Effector memory CD4-positive, alpha-beta T cell (primary cell): ENCODE measurements at places on chromosomes 13 and 19.

- DNase-seq: no peak
Measured at GRCh38 chr13:19764237-19764636, 18.5 kb downstream of the PSPC1 start.

DNA sequence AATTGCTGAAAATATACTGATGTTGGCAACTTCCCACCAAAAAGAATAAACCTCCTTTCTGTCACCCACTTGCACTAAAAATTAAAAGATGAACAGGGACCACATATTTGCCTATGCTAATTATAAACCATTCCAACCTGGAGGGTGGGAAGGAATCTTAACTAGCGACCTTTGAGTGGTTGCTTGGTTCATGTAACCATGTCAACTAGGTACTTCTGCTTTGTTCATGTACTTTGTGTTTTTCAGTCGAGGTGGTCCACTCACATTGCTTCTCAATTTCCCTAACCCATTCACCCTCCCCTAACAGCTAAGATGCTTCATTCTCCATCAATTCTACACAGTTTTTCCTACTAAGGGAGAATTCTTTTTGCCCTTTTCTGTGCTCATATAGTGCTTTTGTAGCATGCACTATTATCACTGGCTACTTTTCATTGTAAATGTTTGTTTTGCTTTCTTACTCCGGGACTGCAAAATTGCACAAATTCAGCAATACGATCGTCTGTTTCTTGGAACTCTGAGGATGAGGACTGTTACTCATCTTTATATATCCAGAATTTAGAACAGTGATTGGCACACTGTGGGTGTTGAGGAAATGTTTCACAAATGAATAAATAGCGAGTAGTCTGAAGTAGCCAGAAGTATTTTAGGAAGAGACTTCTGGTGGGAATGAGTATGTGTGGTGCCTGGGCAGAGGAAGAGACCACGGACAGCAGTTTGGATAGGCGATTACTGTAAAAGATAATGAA is 187.5 kb downstream of the GPC6 start:
- no peak for DNase-seq

- peak; percentile 61 for DNase-seq
Measured at GRCh38 chr19:6632002-6632621, 37.8 kb downstream of the TNFSF14 start.

DNA sequence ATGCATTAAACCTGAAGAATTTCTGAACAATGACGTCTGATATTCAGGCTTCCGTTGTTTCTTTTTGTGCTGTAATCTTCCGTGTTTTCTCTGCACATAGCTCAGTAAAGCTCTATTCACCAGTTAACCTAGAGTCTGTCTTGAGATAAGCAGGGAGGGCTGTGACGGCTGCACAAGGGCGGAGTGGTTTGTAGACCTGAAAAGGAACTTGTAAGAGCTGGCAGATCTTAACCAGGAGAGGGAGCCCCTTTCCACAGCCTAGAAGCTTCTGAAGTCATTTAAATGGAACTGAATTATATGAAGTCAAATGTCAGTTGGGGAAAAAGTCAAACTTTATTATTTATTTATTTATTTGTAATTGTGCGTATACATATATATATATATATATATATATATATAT is 27.5 kb downstream of the DPRX start:
- DNase-seq: no peak

DNA sequence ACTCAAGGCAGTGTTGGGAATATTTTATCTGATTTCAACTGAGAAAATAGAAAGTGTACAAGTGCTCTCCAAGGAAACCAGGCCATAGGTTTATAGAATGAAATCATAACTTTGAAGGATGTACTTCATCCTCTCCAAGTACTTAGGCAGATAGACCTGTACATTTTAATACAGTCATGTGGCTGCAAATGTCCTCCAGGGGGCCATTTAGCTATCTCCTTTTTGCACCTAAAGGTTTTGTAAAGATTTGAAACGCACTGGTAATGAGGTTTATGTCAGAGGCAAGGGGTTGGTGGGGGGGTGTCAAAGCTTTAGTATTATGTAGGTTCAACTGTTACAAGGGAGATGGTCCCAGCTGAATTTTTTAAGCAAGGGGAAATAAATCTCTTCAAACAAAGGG is 364.4 kb downstream of the DCT start:
- no peak for DNase-seq

- no peak for DNase-seq
Measured at GRCh38 chr13:106373304-106373988, 162.0 kb downstream of the EFNB2 start.

DNA sequence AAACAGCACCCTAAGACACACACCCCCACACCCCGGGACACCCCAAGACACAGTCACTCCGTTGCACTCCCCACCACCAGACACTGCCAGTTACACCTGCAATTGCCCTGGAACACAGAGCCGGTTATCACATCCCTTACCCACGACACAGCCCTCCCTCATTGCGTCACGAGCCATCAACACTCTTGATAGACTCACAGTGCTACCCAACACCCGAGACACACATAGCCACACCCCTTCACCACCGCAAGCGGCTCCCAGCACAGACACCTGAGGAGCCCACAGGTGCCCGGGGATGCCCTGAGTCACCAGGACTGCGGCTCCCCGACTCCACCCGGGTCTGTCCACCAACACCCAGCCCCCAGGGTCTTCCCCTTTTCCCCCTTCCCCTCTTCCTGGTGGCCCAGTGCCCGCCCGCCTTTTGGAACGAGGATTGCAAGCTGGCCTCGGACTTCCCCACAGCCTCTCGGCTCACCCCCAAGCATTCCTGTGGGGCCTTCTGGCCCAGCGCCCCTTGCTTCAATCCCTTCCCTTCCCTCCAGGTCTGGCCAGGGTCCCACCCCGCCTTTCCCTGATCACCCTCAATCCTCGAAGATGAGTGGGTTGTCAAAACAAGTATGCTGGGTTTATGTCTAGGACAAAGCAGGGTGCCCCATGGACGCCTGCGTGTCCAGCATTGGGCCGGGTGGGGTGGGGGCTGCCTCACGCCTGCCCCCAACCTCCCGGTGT is 1.7 kb upstream of the PTGER1 start:
- no peak for DNase-seq

GRCh38 chr13:38341149-38341692 is 8.4 kb upstream of the UFM1 start:
- DNase-seq: no peak

DNA sequence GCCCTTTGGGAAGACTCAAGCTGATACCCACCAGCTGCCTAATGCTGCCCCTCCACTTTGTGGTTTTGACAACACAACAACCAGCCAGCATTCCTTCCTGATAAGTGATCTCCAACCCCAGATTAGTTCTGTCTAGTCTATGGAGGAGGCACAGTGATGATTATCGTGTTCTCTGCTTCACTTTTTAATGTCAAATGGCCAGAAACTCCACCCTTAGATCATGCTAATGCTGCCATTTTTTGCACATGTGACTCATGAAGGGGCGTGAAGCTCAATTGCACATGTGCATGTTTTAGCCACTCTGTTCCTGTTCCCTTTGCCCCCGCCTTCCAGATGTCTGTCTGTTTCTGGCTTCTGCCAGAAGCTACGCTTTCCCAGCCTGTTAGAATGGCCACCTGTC is 199.8 kb downstream of the COG6 start:
- DNase-seq: no peak

DNA sequence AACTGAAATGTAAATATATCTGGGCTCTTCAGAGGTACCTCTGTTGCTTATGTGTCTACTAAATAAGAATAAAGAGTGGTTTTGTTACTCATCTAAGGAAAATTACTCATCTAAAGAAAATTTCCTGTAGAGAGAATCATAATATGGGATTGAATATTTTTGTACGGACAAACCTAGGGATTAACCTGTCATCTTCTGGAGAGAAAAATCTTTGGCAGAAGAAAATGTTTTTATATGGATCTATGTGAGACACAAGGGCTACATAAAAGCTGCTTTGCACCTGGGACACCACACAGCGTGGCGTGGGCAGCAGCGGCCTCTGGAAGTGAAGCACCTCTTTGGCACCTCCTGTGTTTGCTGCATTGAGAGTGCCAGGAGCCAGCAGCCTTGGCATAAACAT is 242.9 kb upstream of the DACH1 start:
- no peak for DNase-seq

DNA sequence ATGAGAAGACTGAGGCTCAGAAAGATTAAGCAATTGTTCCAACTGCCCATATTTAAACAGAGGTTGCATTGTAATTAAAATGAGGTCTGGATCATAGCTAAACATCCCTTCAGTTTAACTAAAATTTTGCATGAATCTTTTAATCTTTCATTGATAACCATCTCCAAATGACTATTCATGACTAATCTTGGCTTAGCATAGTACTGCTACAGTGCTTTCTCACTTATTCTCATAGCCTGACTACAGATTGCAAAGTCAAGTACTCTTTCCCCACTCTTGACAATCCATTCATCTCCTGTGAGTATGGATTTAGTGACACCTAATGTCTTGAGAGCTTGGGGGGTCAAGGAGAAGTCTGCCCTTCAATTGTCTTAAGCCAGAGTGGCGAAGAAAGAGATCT is 258.4 kb downstream of the RFC3 start:
- no peak for DNase-seq

DNA sequence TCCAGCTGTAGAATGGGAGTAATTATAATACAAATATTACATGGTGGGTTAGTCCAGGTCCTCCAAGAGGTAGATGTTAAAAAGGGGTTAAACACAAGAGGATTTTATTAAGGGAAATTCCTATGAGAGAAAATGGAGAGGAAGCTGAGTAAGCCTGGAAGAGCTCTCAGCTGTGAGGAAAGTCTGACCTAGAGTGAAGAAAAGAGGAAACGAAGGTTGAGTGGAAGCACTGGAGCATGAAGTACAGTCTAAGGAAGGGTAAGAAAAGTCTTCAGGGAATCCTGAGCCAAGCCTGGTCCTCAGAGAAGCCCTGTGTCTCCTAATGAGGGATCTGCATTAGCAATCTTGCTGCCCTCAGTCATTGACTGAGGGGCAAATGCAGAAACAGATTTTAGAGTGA is 506.2 kb downstream of the GPC5 start:
- DNase-seq: no peak

DNA sequence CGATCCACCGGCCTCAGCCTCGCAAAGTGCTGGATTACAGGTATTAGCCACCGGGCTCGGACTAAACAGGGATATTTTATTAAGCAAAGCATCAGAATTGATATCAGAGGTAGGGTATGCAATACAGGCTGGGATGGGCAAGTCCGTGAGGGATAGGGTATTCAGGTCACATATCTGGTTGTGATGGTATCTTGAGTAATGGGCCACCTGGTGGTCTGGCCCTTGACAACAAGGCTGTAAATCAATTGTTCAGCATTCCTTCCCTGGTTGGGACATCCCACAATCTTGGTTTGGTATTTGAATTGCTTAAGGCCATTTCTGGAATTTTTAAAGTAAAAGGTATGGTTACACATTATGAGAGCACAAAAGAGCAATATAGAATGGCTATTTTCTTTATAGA is 1588.0 kb downstream of the SLITRK1 start:
- DNase-seq: no peak

GRCh38 chr13:68982961-68983619 is 1124.5 kb upstream of the ATXN8OS start:
- DNase-seq: no peak

DNA sequence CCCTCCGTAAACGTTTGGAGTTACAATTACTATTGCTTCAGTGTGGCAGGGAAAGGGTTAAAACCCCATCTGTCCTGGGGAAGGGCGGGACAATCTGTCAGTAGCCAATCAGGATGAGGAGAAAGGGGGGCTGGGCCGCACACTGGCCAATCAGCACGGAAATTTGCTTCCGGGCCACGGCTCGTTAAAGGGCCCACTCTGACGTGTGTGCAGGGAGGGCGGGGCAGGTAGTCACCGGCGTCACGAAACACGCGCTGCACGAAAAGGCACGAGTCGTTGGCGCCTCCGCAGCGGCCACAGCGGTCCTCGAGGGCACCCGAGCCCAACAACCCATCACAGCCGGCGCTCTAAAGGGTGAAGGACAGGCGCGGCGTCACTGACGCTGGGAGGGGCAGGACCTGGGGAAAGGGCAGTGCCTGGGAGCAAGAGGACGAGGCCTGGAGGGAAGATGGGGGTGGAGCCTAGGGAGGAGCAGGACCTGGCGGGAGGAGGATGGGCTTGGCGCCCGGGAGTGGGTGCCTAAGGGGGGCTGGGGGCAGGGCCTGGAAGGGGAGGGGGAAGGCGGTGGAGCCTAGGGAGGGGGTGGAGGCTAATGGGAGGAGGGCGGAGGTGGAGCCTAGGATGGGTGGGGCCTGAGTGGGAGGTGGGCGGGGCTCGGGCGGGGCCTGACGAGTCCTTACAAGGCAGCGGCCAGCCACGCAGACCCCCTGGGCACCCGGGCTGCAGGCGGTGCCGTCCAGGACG is 4.9 kb downstream of the ADAMTSL5 start:
- peak; percentile 86 for DNase-seq

GRCh38 chr13:87057807-87058520 is 613.2 kb upstream of the SLITRK5 start:
- no peak for DNase-seq

DNA sequence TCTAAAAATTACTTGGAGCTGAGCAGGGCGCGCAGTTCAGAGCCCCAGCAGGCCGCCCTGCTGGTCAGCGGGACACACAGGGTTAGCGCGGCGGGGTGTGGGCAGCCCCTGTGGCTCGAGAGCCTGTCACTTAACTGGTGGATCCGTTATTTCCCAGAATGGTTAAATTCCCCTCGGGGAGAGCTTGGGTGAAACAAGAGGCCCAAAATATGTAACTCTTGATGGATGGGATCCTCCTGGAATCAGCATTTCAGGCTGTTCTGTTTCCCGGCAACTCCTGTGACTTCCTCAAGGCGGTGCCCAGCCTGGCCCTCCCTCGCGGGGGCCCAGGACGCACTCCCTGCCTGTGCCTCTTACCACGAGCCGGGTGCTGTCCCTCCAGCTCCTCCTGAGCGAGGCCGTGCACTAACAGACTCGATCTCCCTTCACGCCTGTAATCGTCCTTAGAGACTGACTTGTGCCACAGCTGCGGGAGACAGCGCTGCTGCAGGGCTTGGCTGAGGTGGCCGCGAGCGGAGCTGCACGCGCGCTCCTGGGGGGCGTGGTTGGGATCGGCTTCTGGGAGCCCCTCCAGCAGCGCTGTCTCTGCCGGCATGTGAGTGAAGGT is 9.7 kb downstream of the PTBP1 start:
- no peak for DNase-seq

GRCh38 chr13:49421391-49421790 is 22.5 kb downstream of the CAB39L start:
- DNase-seq: peak; percentile 5

DNA sequence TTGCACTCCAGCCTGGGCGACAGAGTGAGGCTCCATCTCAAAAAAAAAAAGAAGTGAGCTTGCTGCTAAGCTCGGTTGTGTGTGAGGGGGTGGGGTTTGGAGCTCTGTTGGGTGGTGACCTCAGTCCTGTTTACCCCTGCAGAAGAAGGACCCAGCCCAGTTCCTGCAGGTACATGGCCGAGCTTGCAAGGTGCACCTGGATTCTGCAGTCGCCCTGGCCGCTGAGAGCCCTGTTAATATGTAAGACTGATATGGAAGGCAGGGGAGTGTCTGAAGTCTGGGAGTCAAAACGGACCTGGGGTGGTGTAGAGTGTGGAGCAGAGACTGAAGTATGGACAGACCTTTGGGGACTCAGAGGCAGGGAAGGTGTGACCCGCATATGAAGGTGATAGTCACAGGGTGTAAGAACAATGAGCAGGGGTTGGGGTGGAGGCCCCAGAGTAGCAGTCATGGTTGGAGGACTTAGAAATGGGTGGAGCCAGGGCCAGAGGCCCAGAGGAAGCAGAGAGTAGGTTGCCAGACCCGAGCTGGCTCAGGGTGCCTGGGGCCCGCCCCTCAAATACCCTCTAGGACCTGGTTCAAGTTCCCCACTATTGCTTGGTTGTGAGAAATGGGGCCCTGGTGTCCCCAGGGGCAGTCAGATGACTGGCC is 13.2 kb downstream of the CLASRP start:
- DNase-seq: no peak
